A549 treated with GW870086 at 1 μM for 4 hours (cell line): ENCODE measurements at places on chromosomes 1 and 21. TPM values are rescaled to one million over a fixed set of nuclear protein-coding genes. Genes with fewer than 3 reads are reported as not detected.

The FGR gene
- total RNA-seq, result 0.05 TPM in 1 of 5 replicates, not detected in the others

The ZNF281 gene
- 35.9 to 51.3 TPM (median 45.2 TPM) in 5 replicates for total RNA-seq

The ST6GALNAC5 gene
- not detected in 5 replicates for total RNA-seq

The C1orf87 gene
- total RNA-seq, result not detected in 5 replicates

The SLC35E2B gene
- total RNA-seq, result 9.1 to 12.8 TPM (median 12.1 TPM) in 5 replicates

The IFFO2 gene
- total RNA-seq, result 6.3 to 9.4 TPM (median 8.9 TPM) in 5 replicates

The GNG12 gene
- total RNA-seq, result 49.1 to 75.6 TPM (median 66.8 TPM) in 5 replicates

The SLAMF8 gene
- 0.03 to 0.08 TPM (median 0.06 TPM) in 3 of 5 replicates, not detected in the others for total RNA-seq

The DPT gene
- total RNA-seq, result not detected in 5 replicates

The HFM1 gene
- 0.07 TPM in 1 of 5 replicates, not detected in the others for total RNA-seq

The TMIGD3 gene
- total RNA-seq, result not detected in 5 replicates

The SLFNL1 gene
- 0.07 TPM in 1 of 5 replicates, not detected in the others for total RNA-seq

The GBP6 gene
- total RNA-seq, result not detected in 5 replicates

The SELP gene
- total RNA-seq, result not detected in 5 replicates

The CCDC27 gene
- not detected in 5 replicates for total RNA-seq

The OPTC gene
- not detected in 5 replicates for total RNA-seq

The NHLH1 gene
- total RNA-seq, result 0.30 to 0.51 TPM (median 0.38 TPM) in 5 replicates

The RRP1B gene
- total RNA-seq, result 32.3 to 40.8 TPM (median 37.1 TPM) in 5 replicates

The AMY1C gene
- total RNA-seq, result not detected in 5 replicates

The DMBX1 gene
- 0.70 to 1.2 TPM (median 1.1 TPM) in 5 replicates for total RNA-seq

The BTBD19 gene
- total RNA-seq, result 1.8 to 3.9 TPM (median 2.7 TPM) in 5 replicates

The CCDC28B gene
- 1.1 to 2.1 TPM (median 1.3 TPM) in 5 replicates for total RNA-seq

The MANEAL gene
- total RNA-seq, result 21.3 to 25.5 TPM (median 24.6 TPM) in 5 replicates

The CAMK1G gene
- total RNA-seq, result 0.16 to 0.51 TPM (median 0.26 TPM) in 5 replicates

The AVPR1B gene
- total RNA-seq, result not detected in 5 replicates

The CLCN6 gene
- 4.7 to 6.7 TPM (median 5.3 TPM) in 5 replicates for total RNA-seq

The PCBP3 gene
- 0.62 to 2.1 TPM (median 1.6 TPM) in 5 replicates for total RNA-seq

The HES4 gene
- total RNA-seq, result 29.4 to 60.9 TPM (median 54.8 TPM) in 5 replicates
